Lower leg skin (tissue), 4 donors: ENCODE measurements at places on chromosomes 11 and 22. TPM values are rescaled to one million over a fixed set of nuclear protein-coding genes. Genes with fewer than 3 reads are reported as not detected.
A peak's percentile ranks its signal among the peaks of the same experiment; 100 is the strongest.

GRCh38 chr11:67409261-67409666 lies 5.4 kb downstream of the TBC1D10C start:
- no peak for DNase-seq

DNA sequence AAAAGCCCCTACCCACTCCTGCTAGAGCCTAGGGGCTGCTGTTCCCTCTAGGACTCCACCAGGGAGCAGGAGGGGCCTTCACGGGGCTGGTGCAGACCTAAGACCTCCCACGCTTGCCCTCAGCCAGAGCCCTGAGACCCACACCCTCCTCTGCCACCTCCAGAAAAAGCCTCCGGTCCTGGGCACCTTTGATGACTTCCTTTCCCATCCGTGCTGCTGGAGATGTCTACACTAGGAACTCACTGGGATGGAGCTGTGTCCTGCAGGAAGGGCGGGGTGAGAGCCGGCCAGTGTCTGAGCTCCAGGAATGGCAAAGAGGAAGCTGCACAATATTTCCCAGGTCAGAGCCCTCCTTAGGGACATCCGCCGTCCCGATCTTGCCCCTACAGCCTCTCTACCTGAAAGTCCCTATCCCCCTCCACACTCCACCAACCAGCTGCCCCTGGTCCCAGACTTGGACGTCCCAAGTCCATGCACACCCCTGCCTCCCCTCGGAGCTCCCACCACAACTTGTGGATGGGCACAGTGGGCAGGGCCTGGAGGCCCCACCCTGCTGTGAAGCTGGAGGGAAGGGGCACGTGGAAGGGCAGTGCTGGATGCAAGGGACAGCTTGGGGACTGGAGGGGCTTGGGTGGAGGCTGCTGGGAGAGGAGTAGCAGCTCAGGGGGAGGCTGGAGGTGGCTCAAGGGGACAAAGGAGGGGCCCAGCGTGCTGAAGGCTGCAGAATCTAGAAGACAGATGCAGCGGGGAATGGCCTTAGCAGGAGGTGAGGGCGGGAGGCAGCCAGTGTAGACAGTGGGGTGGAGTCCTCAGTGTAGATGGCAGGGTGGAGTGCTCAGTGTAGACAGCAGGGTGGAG lies 13.5 kb upstream of the LRP5 start:
- no peak for DNase-seq

Gene SLC22A6
- not detected for total RNA-seq

DNA sequence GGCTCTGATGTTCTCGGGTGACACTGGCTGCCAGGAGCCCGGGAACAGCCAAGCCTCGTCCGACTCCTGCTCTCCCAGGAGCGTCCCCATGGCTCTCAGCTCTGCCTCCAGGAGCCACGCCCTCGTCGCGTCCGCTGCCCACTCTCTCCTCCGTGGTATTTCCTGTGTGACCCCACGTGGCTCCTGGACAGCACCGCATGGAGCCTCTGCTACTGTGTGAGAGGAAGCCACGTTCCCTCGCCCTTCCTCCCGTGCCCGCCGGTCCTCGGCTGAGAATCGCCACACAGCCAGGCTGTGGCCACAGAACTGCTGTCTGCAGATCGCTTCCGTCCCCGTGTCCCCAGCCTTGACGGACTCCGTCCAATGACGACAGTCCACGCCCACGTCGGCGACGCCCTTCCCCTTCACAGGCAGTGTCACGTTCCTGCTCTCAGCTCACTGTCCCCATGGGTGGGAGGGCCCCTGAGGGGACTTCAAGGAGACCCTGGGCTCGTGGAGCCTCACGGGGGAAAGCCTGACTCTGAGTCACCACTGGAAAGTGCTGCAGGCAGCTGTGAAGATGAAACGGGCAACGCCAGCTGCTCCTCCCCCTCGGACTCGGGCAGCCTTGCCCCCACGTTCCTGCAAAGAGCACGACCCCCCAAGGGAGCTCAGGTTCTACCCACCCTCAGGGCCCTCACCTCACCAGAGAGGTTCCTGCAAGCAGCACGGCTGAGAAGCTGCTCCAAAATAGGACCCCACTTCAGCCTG lies 458.5 kb downstream of the BRD1 start:
- peak; percentile 72 for DNase-seq

Gene NAT10
- 25.2 TPM for total RNA-seq

GRCh38 chr11:20363500-20364340 lies at the start of gene HTATIP2:
TSS of gene HTATIP2 (plus strand) at chr11:20363714. CDS start at chr11:20364238, 524 bp downstream.
- peak; percentile 94 for DNase-seq

GRCh38 chr11:45518141-45518832 lies 147.1 kb downstream of the CHST1 start:
- DNase-seq: no peak

GRCh38 chr11:2538951-2539350 lies 94.1 kb downstream of the KCNQ1 start:
- no peak for DNase-seq

- DNase-seq: no peak
These were observed 9.4 kb downstream of the SPATA19 start for GRCh38 chr11:133835593-133836548.

DNA sequence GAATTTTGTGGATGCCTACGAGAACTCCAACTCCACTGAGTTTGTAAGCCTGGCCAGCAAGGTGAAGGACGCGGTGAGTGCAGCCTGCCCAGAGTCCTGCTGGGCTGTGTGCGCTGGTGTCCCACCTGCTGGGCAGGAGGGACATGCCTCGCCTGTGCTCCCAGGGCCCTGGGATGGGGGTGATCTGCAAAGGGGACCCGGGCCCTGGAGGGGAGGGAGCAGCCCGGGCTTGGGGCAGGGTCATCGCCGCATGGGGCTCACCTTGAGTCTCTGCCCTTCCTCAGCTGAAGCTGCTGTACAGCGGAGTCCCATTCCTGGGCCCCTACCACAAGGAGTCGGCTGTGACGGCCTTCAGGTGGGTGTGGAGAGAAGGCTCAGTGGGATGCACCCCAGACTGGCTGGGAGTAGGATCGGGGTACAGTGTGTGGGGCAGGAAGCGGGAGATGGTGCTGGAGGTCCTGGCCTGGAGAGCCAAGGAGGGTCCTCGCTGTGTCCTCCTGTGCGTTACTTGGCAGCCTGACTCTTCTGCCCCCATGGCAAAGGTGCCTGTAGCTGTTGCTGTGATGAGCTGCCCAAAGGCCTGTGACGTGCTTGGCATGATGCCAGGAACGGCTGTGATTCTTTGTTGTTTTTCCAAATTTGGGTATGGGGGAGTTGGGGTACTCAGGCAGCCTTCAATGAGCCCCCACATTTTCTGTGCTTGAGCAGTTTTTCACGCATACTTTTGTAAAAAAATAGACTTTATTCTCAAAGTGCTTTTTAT lies 29.2 kb downstream of the ST14 start:
- no peak for DNase-seq

DNA sequence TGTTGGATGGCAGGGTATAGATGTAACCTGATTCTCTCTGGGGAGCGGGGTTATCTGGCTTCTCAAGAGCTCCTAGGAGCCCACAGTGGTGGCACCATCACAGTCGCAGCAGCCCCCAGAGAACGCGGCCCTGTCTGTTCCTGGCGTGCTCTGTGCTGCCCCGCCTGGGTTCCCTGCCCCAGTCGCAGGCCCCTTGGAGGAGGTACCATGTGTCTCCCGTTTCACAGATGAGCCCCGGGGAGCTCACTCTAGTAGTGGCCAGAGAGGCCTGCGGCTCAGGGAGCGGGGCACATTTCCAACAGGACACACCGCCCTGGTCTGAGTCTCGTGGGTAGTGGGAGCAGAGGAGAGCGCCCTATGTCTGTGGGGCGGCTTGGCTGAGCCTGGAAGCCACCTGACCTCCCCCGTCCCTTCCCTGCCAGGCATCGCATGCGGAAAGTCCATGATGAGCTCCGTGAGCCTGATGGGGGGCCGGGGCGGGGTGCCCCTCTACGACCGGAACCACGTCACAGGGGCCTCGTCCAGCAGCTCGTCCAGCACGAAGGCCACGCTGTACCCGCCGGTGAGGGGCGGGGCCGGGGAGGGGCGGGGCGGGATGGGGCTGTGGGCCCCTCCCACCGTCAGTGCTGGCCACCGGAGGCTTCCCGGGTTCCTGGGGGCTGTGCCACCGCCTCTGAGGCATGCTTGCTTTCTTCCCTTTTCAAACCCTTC lies 21.0 kb upstream of the PPP6R3 start:
- no peak for DNase-seq

DNA sequence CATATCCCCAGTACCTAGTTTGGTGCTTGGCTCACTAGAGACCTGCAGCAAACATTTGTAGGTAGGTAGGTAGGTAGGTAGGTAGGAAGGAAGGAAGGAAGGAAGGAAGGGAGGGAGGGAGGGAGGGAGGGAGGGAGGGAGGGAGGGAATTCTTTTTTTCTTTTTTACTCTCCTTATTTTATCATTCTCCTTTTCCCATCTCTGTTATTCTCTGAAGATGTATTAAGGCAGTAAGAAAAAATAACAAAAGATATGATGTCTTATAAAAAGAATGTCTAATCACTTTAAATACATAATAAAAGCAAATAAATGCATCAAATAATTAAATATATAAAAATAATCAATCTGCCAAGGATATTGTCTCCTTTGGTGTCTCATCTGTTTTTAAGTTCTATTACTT lies 28.4 kb downstream of the VSIG10L2 start:
- no peak for DNase-seq

DNA sequence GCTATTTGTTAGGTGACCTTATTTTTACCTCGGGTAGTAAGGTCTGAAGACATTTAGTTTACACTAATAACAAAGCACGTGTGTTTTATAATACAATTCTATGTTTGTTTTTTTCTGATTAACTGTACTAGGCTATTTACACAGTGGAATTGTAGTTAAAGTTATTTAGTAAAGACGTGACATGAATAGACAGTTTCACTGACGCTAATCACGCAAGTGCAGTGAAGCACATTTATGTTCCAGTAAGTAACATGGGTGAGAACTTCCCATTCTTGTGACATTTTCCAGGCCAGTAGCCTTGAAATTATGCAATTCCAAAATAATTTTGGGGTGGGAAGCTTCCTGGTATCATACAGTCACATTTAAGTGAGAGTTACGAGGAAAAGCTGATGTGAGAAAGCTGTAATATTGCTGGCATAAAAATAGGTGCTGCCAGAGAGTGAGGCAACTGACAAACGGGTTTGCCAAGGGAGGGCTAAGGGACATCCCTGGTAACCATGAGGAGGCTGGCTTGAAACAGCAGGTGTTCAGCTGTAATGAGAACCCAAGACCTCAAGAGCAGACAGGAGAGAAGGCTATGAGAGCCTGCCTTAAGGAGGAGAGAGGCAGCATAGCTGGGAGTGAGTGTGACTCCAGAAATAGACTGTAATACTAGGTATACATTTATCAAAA lies 378.8 kb downstream of the DCDC1 start:
- DNase-seq: no peak

Gene MYRF
- 0.23 TPM for total RNA-seq

- DNase-seq: no peak
These were observed at the start of gene TRIM6 for GRCh38 chr11:5596607-5597201. TSS of gene TRIM6 (plus strand) at chr11:5596637. CDS start at chr11:5596898, 261 bp downstream.

DNA sequence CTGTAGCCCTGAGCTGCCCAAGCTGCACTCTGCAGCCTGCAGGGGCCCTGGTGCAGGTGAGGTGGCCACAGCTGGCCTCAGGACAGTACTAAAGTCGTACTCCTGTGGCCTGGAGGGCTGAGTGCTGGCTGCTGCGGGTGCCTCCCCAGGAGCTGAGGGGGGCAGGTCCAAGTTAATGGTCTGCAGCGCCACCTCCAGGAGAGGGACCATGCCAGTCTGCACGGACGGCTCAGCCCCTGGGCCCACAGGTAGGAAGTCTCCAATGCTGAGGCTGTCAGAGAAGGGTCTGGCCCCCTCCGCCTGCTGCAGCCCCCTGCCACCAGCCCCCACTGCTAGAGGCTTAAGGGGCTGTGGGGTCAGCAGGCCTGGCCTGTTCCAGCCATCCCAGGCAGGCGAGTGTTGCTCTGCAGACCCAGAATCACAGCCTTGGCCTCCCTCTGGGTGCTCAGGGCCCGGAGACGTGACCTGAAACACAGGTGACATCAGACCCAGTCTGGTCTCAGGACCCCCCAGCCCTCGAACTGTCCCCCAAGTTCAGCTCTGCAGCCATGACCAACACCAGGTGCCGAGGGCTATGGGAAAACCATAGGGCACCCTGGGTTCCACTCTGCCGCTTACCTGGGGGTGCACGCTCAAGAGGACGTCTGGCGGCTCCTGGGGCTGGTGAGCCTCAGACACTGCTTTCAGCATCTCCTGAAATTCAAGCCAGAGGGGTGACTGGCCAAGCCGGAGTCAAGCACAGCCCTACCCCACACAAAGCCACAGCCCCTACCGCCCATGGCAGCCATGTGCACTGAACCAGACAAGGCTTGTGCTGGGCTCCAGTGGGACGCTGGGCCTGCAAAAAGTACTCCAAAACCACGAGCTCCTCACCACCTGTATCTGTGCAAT lies 20.8 kb downstream of the SELENOO start:
- no peak for DNase-seq
